ENCODE measurements at places on chromosomes 3 and 15.

DNA sequence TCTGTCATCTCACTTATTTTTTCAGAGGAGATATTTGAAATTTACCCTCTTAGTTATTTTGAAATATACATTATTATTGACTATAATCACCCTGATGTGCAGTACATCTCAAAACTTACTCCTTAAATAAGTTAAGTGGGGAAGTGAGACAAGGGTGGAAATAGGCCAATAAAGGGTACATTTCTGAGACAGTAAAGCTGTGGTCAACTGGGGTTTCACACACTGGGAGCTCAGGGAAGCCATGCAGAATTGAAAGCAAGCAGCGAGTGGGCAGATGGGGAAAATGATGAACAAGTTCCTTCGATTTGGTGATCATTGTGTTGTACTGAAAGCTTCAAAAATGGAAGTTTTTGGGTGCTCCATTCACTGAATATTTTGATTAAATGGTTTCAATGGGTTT lies 21.6 kb upstream of the MOBP start:
- no peak for DNase-seq

DNA sequence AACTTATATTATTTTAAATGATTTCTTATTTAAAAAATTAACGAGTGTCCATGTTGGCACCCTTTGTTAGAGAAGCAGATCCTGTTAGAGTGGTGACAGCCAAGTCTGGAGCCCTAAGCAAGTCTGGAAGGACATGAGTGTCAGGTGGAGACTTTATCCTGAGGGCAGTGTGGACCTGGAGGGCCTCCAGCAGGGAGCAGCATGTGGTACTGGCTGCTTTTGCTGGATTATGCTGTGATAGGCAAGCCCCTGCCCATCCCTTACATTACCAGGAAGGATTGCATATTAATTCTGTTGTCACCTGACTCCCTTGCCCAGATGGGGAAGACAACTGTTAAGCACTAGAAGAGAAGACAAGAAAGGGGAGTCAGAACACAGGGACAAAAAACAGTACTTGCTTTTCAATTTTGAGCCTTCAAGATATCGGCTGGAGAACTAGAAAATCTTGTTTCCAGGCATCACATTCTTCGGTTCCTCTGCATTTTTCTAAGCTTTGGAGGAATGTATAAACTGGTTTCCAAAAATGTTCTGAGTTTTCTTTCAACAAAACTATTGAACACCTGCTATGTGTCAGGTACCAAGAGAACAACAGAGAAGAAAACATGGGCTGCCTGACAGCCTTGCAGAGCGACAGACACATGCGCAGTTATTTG lies 22.7 kb downstream of the ZNF860 start:
- DNase-seq = no peak

- no peak for DNase-seq
Observed at GRCh38 chr15:63595065-63595464, 2.1 kb upstream of the FBXL22 start.

DNA sequence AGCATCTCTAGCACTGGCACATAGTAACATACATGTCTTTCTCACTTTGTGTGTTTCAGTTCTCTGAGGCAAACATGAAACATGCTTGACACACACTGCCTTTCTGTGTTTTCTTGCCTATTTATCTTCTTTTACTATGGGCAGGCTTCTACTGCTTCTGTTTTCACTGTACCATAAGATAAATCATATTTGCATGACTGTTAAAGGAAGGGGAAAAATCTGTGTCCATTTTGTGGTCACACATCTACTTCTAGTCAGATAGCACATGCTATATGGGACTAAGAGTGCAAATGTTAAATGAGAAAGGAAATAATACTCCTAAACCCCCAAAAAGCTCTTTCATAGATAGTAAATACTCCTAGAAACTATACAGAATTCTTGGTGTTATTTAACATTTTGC lies 386.4 kb downstream of the ZBTB20 start:
- DNase-seq = no peak

DNA sequence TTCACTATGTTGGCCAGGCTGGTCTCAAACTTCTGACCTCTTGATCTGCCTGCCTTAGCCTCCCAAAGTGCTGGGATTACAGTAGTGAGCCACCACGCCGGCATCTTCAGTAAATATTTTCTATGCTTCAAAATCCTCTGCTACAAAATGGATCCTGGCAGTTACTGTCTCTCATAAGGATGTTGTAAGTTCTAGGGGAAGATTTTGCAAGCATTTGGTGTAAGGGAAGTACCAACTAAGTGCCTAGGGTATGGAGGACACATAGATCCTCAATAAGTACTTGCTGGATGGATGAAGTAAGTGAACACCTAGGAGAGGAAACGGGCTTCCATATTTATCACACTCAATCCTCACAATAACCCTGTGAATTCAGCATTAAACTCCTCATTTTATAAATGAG lies 6.6 kb downstream of the TM4SF4 start:
- no peak for DNase-seq

DNA sequence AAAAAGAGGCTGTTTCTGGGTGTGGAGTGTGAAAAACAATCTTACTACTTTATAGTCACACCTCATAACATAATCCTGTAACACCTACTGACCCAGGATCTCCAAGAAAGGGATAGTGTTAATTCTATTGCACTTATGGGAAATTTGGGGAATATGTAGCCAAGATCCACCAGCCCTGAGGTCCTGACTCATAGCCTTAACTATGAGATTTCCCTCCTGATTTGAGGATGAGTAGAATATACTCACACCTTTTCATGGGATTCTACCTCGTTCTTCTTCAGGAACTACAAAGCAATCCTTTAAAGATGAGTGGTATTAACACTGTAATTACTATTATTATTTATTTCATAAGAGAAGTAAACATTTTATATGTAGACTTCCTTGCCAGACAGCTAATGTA lies 315.2 kb downstream of the MECOM start:
- DNase-seq = no peak

DNA sequence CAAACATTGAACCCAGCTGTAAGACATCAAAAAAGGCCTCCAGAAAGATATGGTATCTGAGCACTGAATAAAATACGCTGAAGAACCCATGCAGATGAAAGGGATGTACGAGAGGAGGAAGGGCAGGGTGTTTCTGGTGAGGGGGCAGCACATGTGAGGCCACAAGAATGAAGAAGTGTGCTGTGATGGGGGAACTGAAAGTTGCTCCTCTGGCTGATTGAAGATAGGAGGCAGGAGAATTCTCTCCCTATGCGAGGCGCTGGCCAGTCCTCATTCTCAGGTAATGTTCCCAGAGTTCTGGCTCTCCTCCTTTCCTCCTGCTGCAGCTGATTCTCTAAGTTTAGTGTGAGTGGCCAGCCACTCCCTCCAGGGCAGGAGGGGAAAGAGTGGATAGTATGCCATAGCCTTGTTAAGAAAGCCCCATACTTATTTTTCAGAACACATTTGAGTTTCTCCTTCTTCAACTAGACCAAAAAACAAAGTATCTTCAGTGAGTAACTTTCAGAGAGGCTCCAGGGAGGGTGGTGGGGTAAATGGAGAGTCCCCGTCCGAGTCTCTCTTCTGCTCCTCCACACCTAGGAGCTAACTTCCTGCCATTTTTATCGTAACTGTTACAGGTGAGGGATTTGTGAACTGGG lies 26.9 kb upstream of the MYO1E start:
- DNase-seq = no peak

DNA sequence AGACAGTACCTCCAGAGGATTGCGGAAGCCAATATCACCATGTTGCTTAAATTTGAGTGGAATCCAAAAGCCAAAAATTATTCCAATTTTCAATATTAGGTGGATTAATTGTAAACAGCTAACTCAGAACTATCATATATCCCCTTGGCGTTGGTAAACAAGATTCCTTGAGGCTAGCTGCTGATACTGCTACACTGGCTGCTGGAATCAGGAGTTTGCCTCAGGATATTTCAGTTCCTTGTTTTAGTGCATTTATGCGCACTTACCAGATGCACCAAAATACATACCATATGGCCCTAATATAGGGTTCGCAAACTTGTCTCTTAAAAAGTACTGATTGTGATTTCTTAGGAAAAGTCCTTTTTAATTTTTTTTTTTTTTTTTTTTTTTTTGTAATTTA lies 605.2 kb upstream of the NAALADL2 start:
- DNase-seq = no peak
